ENCODE measurements at places on chromosomes 7 and 10. TPM values are rescaled to one million over a fixed set of nuclear protein-coding genes. Genes with fewer than 3 reads are reported as not detected.

The GPRIN2 gene
- 0.23 TPM for total RNA-seq

The EBF3 gene
- total RNA-seq = 3.4 TPM

The RAPGEF5 gene
- total RNA-seq = 1.8 TPM

The TBX20 gene
- total RNA-seq = 1.9 TPM

The C7orf57 gene
- 0.91 TPM for total RNA-seq

The MRLN gene
- total RNA-seq = not detected

The HMX3 gene
- total RNA-seq = 3.3 TPM

The TMEM176A gene
- 2.6 TPM for total RNA-seq

The GPNMB gene
- total RNA-seq = 14.5 TPM

The RBP4 gene
- total RNA-seq = not detected

The ELFN1 gene
- 1.1 TPM for total RNA-seq

The LOXL4 gene
- total RNA-seq = 0.97 TPM

The CHAT gene
- total RNA-seq = not detected

The TRPV5 gene
- total RNA-seq = not detected

The RSU1 gene
- total RNA-seq = 58.6 TPM

The IMMP2L gene
- 13.6 TPM for total RNA-seq

The AKR1C4 gene
- total RNA-seq = not detected

The RFC2 gene
- total RNA-seq = 142 TPM

The LRRC18 gene
- not detected for total RNA-seq

The ZPBP gene
- total RNA-seq = not detected

The ADAM22 gene
- 3.0 TPM for total RNA-seq

The SPDYE2 gene
- total RNA-seq = not detected

The ASB10 gene
- not detected for total RNA-seq

The CLEC5A gene
- not detected for total RNA-seq

The C10orf105 gene
- not detected for total RNA-seq

The MBLAC1 gene
- 6.3 TPM for total RNA-seq

The GBF1 gene
- total RNA-seq = 26.5 TPM

The GTF2IRD1 gene
- 19.8 TPM for total RNA-seq

The GNAT3 gene
- total RNA-seq = not detected

The RARRES2 gene
- total RNA-seq = 11.8 TPM

The C10orf62 gene
- not detected for total RNA-seq

The FOXP2 gene
- total RNA-seq = 1.7 TPM

The TWIST1 gene
- 35.5 TPM for total RNA-seq

The TRIM50 gene
- not detected for total RNA-seq

The PON1 gene
- total RNA-seq = not detected

The IL15RA gene
- 6.4 TPM for total RNA-seq

The SPDYE6 gene
- not detected for total RNA-seq

The SPDYE5 gene
- not detected for total RNA-seq

The PTF1A gene
- total RNA-seq = not detected

The CRYGN gene
- 0.17 TPM for total RNA-seq

The H2BK1 gene
- not detected for total RNA-seq

The COL13A1 gene
- total RNA-seq = 19.5 TPM

The LAMB4 gene
- not detected for total RNA-seq

The RBP3 gene
- not detected for total RNA-seq

The ACSM6 gene
- total RNA-seq = not detected

The ASZ1 gene
- not detected for total RNA-seq

The DLG5 gene
- total RNA-seq = 8.6 TPM

The CFAP46 gene
- 4.4 TPM for total RNA-seq

The VPS37D gene
- 3.7 TPM for total RNA-seq

The OR2A1 gene
- total RNA-seq = 0.17 TPM

The CALCR gene
- not detected for total RNA-seq

The TEX36 gene
- total RNA-seq = not detected

The CFAP43 gene
- total RNA-seq = 0.69 TPM

The MLLT10 gene
- total RNA-seq = 9.0 TPM

The ENTPD7 gene
- 7.5 TPM for total RNA-seq

The SLC13A1 gene
- not detected for total RNA-seq

The CPA2 gene
- 0.11 TPM for total RNA-seq

The NPFFR1 gene
- total RNA-seq = not detected

The NXPH1 gene
- total RNA-seq = not detected
